SK-N-SH treated with all-trans-retinoic acid at 6 μM for 48 hours (cell line): ENCODE measurements at places on chromosomes 7 and 10.

- no peak for ATAC-seq
These were observed 16.5 kb downstream of the KDM7A start for GRCh38 chr7:140160308-140160707.

DNA sequence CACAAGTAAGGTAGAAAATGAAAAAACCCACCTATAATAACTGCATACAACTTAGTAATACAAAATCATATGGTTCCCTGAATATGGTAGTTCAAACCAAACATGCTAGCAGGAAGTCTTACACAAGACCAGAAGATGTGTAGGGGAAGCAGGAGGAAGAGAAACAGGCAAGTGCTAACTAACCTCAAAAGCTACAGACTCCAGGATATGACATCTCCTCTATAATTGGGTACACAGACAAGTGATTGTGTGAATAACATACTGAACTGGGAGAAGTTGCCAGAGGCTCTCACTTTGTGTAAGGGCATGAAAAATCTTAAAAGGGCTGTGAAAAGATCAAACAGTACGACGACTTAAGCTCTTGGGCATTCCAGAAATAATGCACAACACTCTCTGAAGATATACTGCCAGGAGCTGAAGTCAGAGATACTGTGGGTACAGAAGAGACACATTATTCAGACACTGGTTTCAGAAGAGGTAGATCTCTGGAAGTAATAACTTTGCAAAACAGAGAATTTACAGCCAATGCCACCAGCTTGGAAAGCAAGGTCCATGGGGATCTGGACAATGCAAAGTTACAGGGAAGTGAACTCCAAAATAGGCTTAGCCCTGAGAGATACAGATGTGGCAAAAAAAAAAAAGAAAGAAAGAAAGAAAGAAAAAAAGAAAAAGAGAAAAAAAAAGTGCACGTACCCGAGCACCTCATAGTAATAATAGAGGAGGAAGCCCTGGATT lies 767.2 kb downstream of the TNS3 start:
- no peak for ATAC-seq

- no peak for ATAC-seq
These were observed 94.4 kb upstream of the FZD1 start for GRCh38 chr7:91169830-91170191.

GRCh38 chr7:67842571-67842970 lies 845.9 kb downstream of the TYW1 start:
- ATAC-seq, result no peak

- peak; percentile 23; the same call in 1 of the 3 replicates for ATAC-seq
These were observed 94.1 kb downstream of the COL13A1 start for GRCh38 chr10:69895759-69896158.

GRCh38 chr7:116499168-116500077 lies at the start of gene CAV2:
Gene CAV2, plus strand, starts transcription at chr7:116499738. Its CDS starts 44 bp downstream, at chr7:116499782.
- ATAC-seq, result peak; percentile 76

DNA sequence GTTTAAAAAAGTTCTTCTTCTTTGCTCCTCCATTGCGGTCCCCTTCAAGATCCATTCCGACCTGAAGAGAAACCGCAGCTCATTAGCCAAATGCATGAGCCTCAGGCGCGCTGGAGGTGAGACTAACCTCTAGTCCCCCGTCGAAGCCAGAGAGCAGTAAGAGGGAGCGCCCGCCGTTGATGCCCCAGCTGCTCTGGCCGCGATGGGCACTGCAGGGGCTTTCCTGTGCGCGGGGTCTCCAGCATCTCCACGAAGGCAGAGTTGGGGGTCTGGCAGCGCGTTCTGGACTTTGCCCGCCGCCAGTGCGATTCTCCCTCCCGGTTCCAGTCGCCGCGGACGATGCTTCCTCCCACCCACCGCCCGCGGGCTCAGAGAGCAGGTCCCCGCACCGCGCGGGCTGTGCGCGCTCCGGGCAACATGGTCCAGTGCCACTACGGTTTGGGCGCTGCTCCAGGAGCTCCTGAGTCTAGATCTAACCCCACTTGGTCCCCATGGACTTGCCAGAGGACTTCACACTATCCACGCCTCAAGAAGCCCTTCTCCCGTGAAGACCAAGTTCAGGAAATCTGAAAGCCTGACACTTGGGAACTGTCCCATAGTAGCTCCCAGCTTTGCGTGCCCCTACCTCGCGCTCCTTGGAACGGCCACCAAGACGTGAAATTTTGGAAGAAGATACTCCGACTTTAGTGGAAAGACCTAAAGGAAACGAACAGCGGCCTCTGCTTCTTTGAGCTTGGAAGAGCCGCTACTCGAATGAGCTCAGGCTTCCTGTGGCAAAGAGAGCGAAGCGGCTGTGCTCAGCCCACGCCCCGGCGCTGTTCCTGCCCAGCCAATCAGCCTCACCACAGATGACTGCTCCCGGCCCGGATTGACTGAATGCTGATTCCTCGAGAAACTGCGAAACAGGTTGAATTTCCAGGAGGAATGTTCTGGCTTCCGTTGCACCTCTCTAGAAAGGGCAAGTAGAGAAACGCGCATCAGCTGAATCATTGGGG lies at the start of gene ABCB1:
Gene ABCB1 (minus strand): TSS at position 755 of the 995 bp plus-strand sequence. CDS start 700 bp downstream, at position 55.
- peak; percentile 98 for ATAC-seq

- no peak for ATAC-seq
These were observed 267.9 kb downstream of the SUGCT start for GRCh38 chr7:40402661-40403060.

- ATAC-seq, result no peak
These were observed 143.5 kb downstream of the CALCR start for GRCh38 chr7:93430917-93431588.

- ATAC-seq, result no peak
These were observed 20.3 kb upstream of the GIMAP2 start for GRCh38 chr7:150665089-150665748.

- ATAC-seq, result peak; percentile 99
These were observed 24.5 kb upstream of the EEPD1 start for GRCh38 chr7:36128448-36129047.

GRCh38 chr10:61964059-61964709 lies 62.7 kb downstream of the ARID5B start:
- peak; percentile 44; the same call in 2 of the 3 replicates for ATAC-seq

GRCh38 chr7:26857170-26857505 lies 7.3 kb downstream of the SKAP2 start:
- ATAC-seq, result no peak

DNA sequence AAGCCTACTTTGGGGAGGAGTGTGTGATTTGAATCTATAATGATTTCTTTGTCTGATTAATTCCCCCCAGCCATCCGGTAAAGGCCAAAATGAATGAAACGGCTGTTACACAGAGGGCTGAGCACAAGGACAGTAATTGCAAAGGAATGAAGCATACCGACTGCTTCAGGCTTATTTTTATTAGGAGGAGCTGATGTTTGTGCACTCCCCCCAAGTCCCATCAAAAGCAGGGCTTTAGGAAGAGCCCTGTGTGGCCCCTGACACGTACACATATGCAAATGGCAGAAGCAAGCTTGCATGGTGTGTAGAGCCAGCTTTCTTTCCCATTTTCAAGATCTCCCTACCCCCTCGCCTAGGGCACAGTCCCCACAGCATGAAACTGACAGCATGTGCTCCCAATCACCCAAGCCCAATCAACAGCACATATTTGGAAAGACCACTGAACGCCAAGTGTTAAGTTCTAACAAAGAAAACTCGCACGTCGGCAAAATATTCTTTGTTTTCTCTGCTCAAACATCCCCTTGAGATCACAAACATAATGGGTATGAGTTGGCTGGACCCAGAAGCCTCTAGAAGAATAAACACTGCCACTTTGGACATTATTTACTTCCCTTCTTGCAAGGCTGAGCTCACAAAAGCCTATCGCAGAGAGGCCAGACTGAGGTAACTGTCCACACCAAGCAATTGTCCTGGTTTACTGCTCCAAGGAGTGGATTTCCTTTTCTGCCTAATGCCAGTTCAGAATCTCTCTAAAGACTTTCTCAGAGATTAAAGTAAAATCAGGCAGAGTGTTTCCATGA lies 143.0 kb downstream of the CUBN start:
- peak; percentile 79 for ATAC-seq

- peak; percentile 27; the same call in 1 of the 3 replicates for ATAC-seq
These were observed 99.1 kb upstream of the CACNA2D1 start for GRCh38 chr7:82542665-82543064.

DNA sequence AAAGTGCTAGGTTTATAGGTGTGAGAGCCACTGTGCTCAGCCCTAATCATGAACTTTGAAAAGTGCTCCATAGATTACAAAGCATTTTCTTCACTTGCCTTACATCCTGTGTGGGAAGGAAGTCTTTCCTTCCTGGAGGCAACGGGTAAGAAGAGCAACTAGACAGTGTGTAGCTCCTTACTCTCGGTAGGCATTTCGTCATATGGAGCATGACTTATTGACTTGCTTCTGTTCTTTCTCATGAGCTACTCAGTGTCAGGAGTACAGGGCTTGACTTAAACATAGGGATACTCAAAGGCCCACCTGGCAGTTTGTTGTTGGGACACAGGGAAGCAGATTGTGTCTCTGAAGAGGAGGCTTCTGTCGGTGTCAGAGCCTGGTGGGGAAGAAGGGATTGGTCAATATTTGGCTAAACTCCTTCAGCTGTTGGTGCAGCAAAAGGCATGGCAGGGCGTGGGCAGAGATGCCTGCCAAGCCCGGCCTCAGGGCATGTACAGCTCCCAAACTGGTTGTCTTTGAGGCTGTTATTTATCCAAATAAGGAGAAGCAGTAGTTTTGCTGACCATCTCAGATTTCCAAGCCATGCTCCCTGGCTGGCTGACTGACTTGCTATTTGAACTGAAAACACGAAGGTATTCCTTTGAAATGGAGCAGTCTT lies 248.9 kb downstream of the KIAA1217 start:
- ATAC-seq, result no peak

DNA sequence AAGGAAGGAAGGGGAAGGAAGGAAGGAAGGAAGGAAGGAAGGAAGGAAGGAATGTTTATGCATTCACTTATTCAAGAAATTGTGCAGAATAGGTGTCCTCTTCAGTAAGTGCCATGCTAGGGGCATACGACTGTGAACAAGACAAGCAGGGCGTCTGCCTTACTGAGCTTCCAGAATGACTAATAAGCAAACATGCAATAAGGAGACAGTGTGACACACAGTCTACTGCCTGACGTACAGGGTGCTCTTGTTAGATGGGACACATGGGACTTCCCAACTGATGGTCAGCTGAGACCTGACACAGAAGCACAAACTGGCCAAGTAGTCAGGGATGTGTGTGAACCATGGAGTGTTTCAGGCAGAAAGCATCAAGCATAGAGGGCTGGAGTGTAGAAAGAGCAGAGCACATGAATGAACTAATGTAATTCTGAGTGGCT lies 18.2 kb downstream of the DNAJC12 start:
- ATAC-seq, result no peak

DNA sequence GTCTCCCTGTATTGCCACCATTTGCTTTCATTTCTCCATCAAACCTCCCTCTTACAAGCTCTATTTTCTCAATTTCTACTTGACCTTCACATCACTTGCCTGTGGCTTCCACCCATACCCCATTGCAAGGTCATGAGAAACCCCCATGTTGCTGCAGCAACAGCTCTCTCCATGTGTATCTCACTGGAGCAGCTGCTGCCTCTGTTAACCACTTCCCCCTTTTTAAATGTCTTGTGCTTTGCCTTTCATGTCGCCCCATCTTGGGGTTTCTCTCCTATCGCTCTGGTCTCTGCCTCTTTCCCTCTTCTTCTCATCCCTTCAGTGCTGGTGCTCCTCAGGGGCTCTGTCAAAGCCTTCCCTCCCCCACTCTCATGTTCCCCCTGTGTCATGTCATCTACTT lies 148.8 kb downstream of the CHN2 start:
- ATAC-seq, result no peak

- ATAC-seq, result no peak
These were observed 620.9 kb downstream of the TNS3 start for GRCh38 chr7:46960970-46961369.

DNA sequence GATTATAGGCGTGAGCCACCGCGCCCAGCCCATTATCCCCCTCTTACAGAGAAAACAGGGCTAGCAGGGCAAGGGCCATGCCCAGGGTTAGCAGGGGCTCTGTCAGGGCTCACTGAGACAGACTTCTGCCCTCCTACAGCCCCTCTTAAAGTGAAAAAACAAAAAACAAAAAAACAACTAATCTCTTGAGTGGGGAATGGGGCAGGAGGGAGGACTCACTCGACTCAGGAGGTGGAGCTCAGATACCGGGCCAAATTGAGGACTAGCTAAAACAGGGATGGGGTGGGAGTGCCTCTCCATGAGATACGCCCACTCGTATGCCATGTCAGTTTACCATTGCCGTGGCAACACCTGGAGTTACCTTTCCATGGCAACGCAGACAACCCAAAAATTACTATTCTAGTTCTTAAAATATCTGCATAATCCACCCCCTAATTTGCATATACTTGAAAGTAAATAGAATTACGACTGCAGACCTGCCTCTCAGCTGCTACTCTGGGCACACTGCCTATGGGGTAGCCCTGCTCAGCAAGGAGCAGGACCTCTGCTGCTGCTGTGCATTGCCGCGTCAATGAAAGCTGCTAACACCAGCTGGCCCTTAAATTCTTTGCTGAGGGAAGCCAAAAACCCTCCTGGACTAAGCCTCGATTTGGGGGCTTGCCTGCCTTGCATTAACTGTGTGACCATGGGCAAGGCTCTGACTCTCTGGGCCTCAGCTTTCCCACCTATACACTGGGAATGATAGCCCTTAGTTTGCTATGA lies 13.4 kb downstream of the SSC4D start:
- no peak for ATAC-seq

DNA sequence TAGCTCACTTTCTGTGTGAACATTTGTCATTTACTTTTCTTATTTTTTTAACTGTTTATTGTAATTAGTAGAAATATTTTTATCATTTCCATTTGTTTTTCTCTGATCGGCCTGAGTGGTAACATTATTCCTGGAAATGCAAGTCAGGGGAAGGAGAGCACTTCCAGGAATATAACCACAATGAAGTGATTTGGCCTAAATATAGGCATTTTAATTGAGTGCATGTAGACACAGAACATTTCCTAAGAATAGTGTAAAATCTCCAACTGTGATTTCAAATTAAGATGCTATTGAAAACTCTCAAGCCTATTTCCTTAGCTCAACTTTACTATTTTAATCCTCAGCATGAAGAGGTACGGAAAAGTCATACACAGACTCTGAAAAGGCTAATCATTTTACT lies 86.5 kb upstream of the SKAP2 start:
- no peak for ATAC-seq

- ATAC-seq, result no peak
These were observed 1.1 kb downstream of the DEPP1 start for GRCh38 chr10:44977287-44978212.

GRCh38 chr7:36474283-36475010 lies 84.8 kb downstream of the ANLN start:
- no peak for ATAC-seq

GRCh38 chr7:150963707-150964559 lies 14.2 kb downstream of the KCNH2 start:
- ATAC-seq, result no peak

DNA sequence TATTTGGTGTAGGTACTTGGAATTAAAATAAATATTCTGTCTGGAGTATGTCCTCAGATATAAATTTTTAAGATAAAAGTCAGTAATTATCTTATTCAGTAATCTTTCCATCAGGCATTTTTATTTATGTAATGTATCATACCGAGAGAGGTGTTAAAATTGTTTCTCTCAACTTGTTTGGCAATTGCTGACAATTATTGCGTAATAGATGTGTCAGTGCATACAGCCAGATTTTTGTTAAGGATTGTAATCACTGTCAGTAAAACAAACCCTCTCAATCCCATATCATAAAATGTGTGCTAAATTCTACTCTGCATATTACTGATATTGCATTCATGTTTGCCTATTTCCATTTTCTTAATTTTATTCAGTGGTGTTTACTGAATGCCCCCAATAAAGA lies 69.2 kb downstream of the CNTNAP2 start:
- no peak for ATAC-seq

- peak; percentile 64 for ATAC-seq
These were observed 952 bp downstream of the DIP2C start for GRCh38 chr10:688312-689120.
